ENCODE measurements at places on chromosomes 7 and 10.

- DNase-seq: no peak
These were observed 253.1 kb downstream of the PRKG1 start for GRCh38 chr10:51327432-51327831.

DNA sequence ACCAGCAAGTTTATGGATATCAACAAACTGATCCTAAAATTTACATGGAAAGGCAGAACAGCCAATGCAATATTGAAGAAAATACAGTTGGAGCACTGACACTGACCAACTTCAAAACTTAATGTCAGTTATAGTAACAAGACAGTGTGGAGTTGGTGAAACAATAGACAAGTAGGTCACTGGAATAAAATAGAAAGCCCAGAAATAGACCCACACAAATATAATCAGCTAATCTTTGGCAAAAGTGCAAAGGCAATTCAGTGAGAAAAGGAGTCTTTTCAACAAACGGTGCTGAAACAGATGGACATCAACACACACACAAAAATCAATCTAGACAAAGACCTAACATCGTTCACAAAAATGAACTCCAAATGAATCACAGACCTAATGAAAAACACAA is 13.8 kb downstream of the RSU1 start:
- DNase-seq: no peak

- DNase-seq: no peak
These were observed 46.4 kb upstream of the NXPH1 start for GRCh38 chr7:8386926-8387550.

- no peak for DNase-seq
These were observed 39.1 kb downstream of the NPVF start for GRCh38 chr7:25189197-25189596.

DNA sequence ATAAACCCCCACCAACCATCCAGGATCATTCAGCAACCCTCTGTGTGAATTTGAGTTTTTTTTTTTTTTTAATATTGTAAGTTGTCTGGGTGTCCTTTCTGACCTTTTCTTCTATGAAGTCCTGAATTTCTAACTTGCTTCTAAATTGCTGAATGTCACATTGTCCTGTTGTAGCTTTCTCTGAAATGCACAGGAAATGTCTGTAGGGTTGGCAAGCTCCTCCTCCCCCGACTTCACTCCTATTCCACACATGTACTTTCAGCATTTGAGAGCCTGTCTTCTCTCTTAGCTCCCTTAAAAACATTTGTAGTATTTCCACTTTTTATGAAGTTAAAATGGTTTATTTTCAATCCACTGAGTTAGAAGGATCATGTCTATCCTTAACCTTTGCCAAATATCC is 3.3 kb upstream of the CNNM2 start:
- DNase-seq: no peak

- no peak for DNase-seq
These were observed 25.1 kb downstream of the DOCK1 start for GRCh38 chr10:126930131-126930882.

- no peak for DNase-seq
These were observed 11.8 kb downstream of the SLC25A13 start for GRCh38 chr7:96310110-96310509.

DNA sequence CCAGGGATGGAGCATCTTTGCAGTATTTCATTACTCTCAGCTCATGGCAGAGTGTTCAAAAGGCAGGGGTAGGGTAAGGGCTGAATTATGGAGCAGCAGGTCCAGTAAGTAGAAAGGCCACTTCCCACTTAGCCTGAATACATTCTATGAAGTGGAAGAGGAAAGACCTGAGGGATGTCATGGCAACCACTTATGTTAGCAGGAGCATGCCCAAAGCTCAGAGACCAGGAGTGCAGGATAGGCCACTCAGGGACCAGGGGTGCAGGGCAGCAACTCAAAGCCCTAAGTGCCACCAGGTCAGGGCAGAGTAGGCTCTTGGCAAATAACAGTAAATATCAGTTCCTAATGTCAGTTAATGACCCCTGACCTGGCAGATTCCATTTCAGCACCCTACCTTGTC is 3.6 kb downstream of the SRI start:
- DNase-seq: no peak

GRCh38 chr10:110252151-110252550 is 44.7 kb downstream of the MXI1 start:
- no peak for DNase-seq

All from CD4-positive, alpha-beta T cell treated with Interferon gamma for 1 hour (primary cell).